Retina (tissue), 1 donor: ENCODE measurements at places on chromosomes 3 and 15.

DNA sequence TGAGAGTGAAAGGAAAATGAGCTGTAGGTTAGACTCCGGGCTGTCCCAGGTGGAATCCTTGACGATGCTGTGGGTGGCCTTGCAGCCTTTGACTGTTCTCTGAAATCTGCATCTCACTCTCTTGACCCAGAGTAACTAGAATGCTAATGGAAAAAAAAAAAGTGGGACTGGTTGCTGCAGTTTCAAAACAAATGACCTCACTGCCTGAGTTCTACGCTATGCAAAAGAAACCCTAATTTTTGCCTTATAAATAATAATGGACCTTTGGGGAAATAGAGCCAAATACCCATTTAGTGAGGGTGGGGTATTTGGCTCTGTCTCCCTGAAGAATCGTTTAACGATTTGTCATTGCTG is 309.7 kb upstream of the C2CD4B start:
- DNase-seq, result no peak

- DNase-seq, result no peak
Measured at GRCh38 chr3:97269202-97269601, 454.8 kb downstream of the EPHA6 start.

DNA sequence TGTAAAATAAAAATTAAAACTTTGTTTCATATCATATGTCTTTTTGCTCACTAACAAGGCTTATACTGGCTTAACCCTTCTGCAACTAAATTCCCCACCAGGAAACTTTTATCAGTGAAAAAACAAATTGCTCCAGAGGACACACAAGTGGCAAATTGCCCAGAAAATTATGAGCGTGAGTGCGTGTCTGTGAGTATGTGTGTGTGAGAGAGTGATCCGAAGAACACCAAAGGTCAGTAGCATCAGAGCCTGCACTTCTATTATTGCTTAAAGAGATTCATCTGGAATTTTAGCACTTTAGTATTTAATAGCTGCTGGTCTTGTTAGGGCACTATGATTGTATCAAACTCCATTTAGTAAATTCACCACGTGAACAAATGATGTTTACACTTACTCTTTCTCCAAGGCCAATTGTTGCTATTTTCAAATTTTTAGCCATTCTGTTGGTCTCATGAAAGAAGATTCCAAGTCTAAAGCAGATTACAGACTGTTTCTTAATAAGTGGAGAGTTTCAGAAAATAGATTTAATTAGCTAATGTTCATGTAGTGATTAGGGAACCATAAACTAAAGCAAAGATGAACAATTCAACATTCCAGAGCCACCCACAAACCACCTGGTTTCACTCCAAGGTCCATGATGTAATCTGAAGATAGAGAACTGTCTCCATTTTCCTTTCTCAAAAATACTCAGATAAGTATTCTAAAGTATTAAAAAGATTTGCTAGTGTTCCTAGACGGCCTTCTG is 91.1 kb upstream of the IL12A start:
- no peak for DNase-seq

DNA sequence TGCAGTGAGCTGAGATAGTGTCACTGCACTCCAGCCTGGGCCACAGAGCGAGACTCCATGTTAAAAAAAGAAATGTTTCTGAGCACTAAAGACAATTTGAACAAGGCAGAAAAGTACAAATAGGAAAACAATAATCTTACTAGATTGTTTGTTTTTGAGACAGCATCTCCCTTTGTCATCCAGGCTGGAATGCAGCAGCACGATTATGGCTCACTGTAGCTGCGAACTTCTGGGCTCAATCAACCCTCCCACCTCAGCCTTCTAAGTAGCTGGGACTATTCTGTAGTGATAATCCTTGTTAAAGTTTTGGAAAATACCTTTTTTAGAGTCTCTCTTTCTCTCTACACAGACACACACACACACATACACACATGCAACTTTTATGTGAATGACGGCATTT is 107.1 kb downstream of the LPP start:
- no peak for DNase-seq

GRCh38 chr3:63037116-63037515 is 161.9 kb upstream of the CADPS start:
- DNase-seq, result no peak

DNA sequence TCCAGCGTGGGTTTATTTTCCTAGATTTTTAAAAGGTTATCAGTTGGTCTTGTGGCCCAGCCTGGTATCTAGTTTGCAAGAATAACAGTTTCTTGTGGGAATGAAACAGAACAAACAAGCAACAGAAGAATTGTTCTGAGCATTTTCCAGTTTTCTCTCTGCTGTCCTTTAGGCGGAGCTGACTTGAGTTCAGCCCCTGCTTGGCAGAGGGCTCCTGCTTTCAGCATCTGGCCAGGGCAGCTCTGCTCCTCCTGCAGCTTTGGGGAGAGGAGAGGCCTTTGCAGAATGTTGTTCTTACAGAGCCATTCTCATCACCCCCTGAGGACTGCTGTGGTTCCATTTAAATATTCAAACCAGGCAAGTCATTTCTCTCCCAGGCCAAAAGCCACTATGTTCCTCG is 117.7 kb downstream of the ALDH1A2 start:
- no peak for DNase-seq

DNA sequence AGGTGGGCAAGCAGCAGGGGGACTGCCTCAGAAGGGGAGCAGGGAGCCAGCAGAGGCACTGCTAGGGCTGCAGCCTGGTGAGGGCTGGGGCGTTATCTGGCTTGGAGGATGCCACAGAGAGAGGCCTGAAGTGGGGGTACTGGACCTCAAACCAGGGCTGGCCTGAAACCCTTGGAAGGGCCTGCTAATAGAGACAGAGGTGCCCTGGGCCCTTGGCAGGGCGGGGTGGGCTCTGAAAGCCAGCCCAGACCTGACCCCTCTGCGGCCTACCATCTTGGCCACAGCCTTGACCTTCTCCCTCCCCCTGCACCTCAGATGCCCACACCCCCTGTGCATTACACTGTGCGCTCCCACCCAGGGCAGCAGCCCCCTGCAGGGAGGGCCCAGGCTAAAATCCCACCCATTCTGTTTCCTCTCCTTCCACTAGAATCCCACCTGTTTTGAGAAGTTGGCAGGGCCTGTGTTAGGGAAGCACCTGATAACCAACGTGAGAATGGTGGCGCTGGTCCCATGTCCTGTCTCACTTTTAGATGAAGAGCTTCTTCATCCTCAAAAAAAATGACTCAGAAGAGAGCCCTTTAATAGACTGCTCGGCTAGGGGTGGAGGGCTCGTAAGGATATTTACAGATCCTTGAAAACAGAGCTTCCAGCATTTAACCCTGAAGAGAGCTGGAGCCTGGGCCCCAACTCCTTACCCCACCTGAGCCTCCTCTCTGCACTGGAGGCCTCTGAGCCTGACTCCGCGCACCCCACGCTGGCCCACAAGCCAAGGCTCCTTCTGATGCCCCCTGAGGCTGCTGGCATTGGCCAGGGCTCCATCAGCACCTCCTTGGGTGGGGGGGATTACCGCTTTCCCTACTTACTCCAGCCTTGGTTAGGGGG is 29.8 kb downstream of the LOXL1 start:
- no peak for DNase-seq
